Stimulated activated CD4-positive, alpha-beta T cell treated with anti-CD3 and anti-CD28 coated beads, Interleukin-15, amount 100 ng/mL, for 1 hour (primary cell): ENCODE measurements at places on chromosomes 2 and 18.

DNA sequence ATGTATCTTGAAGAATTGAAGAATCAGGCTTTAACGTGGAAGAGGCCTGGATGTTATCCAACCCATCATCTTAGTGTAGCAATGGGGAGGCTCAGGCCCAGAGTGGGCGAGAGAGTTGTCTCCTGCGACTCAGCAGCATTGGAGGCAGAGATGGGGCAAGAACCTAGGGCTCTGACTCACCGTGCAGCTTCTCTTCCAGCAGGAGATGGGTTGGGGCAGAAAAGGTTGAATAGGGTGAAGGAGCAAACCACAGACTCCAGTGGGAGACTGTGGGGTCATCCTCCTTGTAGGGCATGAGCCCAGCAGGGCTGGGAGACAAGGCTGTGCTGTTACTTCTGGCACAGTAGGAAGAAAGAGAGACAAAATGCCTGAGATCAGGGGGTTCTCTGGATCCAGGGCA, 1.4 kb downstream of the IL36RN start:
- no peak for DNase-seq

GRCh38 chr2:33298233-33298632, 178.2 kb upstream of the RASGRP3 start:
- no peak for DNase-seq

DNA sequence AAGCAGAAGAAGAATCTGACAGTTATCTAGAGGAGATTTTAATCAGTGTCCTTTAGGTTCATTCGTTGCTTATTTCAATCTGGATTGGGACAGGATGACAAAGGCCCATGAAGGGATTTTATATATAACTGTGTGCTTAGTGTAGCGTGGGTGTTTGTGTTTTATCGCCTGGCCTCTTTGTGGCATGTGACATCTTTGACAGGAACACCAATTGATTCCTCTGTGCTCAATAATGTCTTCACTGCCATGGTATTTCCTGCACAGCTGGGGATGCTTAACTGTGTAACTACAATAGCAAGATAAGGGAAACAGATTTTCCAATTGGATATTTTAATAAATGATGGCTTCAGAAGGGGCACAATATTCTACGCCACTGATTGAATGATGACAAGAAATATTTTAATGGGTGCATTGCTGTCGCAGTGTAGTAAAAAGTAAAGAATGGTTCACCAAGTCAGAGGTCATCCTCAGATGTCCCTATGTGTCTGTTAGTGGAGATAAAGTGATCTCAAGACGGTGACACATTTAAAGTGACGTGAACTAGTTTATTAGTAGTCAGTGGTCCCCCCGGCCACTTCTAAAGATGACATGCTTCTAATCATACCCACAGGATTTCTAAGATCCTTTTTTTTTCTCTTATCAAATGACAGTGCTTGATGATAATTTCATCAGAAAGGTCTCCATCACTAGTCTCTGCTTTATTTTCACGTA, 160.4 kb downstream of the AGAP1 start:
- DNase-seq = no peak

DNA sequence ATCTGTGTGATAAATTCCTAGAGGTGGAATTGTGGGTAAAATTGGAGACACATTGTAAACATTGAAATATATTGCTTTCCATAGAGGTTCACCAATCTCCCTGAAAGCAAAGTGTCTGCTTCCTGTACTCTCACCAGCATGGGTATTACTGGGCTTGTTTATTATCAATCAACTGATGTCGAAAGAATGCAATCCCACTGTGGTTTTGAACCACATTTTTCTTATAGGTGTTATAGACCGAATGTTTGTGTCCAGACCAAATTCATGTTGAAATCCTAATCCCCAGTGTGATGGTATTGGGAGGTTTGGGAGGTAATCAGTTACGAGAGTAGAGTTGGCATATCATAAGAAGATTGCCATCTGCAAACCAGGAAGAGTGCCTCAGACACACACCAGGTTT, 1212.4 kb downstream of the LRP1B start:
- DNase-seq = no peak

- no peak for DNase-seq
Observed at GRCh38 chr2:64595397-64596176, 58.1 kb downstream of the SERTAD2 start.

GRCh38 chr2:180692322-180692721, 288.1 kb upstream of the UBE2E3 start:
- no peak for DNase-seq

- no peak for DNase-seq
Observed at GRCh38 chr2:128447538-128447995, 128.9 kb upstream of the HS6ST1 start.

GRCh38 chr2:222796413-222797103, 64.3 kb upstream of the ACSL3 start:
- no peak for DNase-seq

DNA sequence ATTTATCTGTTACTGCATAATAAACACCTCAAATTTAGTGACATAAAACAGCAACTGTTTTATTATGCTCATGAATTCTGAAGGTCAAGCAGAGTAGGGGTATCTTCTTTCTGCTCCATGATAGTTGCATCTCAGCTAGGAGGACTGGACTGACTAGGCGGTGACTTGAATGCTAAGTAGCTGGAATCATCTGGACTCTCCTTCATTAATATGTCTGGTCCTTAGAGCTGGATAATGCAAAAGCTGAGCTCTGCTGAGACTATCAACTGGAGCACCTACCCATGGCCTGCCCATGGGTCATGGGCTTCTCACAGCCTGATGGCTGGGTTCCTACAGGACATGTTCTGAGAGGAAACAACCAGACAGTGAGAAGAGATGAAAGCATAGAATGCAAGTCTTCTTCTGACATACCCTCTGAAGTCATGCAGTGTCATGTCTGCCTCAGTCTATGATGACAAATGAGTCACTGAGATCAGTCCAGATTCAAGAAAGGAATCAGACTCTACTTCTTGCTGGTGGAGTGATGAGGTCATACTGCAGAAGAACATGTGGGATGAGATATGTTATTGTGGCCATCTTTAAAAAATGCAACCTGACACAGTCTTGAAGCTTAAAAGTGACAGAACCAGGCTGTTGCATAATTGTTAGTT, 174.2 kb upstream of the OSR1 start:
- no peak for DNase-seq

DNA sequence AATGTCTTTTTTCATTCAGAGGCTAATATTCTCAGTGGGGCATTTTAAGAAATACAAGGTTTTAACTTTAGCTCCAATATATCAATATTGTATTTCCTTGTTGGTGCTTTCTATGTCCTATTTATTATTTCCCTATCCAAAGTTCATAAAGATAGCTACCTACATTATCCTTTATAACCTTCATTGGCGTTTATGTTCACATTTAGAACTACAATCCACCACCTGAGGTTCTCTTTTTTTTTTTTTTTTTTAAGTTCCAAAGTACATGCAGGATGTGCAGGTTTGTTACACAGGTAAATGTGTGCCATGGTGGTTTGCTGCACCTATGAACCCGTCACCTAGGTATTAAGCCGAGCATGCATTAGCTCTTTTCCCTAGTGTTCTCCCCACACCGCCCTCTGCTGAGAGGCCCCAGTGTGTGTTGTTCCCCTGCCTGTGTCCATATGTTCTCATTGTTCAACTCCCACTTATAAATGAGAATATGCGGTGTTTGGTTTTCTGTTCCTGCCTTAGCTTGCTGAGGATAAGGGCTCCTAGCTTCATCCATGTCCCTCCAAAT, 694.6 kb downstream of the SUCLG1 start:
- no peak for DNase-seq

DNA sequence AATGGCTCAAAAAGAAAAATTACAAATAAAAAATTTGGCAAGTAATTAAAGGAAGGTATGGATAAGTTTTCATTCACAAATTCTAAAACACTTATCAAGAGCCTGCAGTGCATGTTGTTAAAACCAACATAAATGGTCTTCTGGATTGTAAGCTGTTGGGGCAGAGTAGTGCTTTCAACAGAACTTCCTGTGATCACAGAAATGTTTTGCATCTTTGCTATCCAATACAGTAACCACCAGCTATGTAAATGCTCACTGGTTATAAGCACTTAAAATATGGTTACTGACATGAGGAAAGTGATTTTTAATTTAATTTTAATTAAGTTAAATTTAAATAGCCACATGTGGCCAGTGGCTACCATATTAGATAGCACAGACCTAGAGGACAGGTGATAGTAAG, 133.1 kb downstream of the NBAS start:
- no peak for DNase-seq

GRCh38 chr2:200702646-200703118, 109.0 kb upstream of the BZW1 start:
- no peak for DNase-seq

- no peak for DNase-seq
Observed at GRCh38 chr2:236643480-236643879, 73.9 kb downstream of the ACKR3 start.

DNA sequence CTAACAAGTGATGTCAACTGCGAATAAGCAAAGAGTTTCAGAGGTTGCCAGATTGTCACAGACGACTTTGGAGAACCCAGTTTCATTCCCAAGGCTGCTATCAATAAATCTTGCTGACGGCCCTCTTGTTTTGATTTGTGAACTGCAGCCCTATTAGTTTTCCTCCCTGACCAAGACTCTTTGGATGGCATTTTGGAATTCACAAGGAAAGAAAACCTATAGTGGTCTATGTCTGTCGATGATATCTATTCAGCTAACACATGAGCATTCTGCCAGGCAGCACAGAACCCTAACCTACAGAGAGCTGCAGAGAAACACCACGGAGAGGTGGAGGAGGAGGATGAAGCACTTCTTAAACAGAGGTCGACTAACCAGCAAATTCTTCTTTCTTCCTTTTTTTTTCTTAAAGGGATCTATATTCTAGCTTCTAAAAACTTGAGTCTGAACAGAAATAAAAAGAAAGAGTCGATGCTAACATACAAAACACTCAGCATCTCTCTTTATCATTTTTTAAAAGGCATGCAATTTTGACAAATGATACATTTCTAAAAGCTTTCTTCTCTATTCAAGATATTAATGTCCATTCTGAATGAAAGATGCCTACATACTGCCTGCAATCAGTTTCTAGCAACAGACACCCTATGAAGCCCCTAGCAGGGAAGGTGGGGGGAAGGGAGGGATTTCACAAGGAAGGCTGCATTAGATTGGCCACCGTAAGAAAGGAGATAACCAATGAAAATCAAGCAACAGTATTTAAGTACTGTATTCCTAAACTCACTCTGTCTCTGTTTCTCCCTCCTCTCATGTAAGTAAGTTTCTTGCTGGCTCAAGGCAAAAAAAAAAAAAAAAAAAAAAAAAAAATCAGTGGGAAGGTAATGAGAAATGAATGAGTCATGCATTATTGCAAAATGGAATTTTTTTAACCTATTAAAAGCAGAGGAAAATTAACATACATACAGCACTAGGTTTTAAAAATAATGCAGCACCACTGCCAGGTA, 83.0 kb upstream of the CHRNA1 start:
- no peak for DNase-seq

GRCh38 chr18:48922801-48923730, 27.7 kb downstream of the SMAD7 start:
- no peak for DNase-seq

DNA sequence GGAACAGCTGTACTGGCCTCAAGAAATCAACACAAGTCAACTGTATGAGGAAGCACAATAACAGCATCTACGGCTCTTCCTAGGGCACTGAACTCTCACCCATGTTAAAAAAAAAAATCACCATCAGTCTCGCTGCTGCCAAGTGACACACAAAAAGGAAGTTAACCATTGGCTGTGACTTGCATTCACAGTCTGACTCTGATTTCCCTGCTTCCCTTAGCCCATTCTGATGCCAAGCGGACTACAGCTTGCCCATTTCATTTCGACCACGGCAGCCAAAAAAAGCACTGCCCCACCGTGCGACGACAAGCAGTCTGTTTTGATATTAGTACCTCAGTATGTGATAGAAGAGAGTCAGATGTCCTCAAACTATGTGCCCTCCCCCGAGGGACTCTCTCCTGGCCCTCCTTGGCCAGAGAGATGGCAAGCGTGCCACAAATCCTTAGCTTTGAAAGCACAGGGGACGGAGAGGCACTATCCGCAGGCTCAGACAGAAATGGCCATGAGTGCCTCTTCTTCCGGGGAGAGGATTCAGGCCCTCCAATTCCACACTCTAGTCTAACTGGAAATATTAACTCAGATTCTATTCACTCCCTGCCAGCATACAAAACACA, 250.0 kb downstream of the TCF4 start:
- DNase-seq = no peak

DNA sequence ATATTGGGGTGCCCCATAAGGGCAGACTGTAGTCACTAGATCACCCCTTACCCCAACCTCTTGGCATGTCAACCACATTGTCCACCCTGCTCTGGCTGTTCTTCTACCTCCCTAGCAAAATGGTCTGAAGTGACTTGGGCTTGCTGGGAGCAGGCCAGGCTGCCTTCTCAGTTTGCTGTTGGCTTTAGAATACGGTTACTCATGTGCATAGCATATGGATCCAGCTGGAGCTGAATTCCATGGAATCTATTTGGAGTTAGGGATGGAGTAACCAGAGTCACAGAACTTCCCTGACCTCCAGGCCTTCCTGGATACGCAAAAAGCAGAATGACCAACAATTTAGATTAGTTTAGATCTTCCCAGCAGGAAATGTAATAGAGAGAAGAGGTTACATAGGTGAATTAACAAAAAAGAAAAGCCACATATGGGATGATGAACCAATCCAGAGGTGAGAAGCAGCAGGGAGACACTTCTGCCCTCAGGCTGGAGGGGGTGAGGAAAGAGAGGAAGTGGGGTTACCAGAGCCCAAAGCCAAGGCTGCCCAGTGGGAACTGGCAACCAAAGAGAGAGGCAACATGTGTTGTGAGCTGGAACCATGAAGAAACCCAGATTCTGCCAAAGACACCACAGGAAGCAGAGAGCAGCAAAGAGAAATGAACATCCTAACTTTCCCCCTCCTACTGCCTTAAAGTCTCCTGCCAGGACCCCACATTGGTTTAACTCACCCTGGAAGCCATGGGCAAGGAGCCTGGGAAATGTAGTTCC, 26.1 kb downstream of the PKDCC start:
- DNase-seq = no peak

- no peak for DNase-seq
Observed at GRCh38 chr2:120344976-120345581, 857 bp upstream of the INHBB start.

- DNase-seq = no peak
Observed at GRCh38 chr2:219907011-219907365, 279.6 kb downstream of the SLC4A3 start.
